CD4-positive, alpha-beta T cell treated with Interleukin-6 at 100 ng/mL for 8 hours (primary cell): ENCODE measurements at places on chromosomes 6 and 20.
A peak's percentile ranks its signal among the peaks of the same experiment; 100 is the strongest.

DNA sequence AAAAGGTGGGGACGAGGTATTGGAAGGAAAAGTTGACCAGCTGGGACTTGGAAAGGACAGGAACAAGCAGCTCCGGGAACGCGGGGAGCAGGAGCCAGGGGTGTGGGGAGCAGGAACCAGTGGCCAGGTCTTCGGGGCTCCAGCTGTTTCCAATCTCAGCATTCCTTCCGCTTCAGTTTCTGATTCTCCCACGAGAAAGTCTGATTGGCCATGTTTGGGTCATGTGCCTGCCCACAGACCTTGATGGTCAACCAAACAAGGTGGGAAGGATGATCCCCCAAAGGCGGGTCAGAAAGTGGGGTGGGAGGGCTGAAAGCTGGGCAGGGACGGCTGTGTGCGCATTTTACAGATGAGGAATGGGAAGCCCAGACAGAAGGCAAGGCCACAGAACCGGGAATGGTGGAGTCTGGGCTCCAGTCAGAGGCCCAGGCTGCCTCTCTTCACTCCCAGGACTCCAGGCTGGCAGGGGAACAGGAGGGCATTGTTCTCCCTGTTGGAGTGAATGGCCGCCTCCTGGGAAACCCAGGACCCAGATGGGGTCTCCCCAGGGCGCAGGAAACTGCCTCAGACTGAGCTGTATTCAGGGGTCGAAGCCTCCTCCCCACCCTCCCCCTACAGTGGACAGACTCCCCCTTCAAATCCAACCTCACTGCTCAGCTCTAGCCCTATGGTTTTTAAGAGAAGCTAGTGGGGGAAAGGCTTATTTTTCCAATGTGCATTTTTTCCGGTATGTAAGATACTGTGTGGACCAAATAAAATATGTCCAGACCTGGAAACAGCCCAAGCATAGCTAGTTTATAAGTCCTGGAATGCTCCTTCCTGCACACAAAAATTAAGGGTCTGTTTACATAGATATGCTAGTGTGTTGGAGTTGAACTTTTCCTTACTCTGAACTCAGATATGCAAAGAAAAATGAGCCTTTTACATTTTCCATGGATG lies 12.2 kb upstream of the PTGIS start:
- no peak for DNase-seq

DNA sequence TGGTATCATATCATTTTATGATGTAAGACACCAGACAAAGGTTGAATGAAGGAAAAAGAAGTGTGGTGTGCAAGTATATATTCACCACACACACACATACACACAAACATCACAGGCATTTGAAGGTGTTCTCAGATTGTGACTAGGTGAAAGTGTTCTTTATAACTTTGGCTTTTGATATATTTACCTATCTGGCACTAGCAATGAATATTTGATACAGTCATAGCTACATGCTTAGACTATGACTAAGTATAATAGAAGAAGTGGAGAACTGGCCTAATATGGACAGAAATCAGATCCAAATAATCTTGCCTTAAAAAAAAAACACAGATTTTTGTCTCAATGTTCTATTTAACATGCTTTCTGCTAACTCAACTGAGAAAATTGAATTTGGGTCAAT lies 809.9 kb downstream of the KIF16B start:
- no peak for DNase-seq

GRCh38 chr6:166361077-166361429 lies 18.7 kb upstream of the SFT2D1 start:
- no peak for DNase-seq

- DNase-seq: no peak
Measured at GRCh38 chr6:35018182-35018519, 123.0 kb downstream of the TCP11 start.

- DNase-seq: no peak
Measured at GRCh38 chr6:4801491-4802110, 25.4 kb downstream of the CDYL start.

GRCh38 chr6:32047084-32047478 lies 8.9 kb downstream of the CYP21A2 start:
- no peak for DNase-seq

GRCh38 chr6:34688956-34689355 lies 7.6 kb downstream of the ILRUN start:
- no peak for DNase-seq

GRCh38 chr20:58627212-58628072 lies 23.6 kb upstream of the STX16 start:
- peak; percentile 58 for DNase-seq

DNA sequence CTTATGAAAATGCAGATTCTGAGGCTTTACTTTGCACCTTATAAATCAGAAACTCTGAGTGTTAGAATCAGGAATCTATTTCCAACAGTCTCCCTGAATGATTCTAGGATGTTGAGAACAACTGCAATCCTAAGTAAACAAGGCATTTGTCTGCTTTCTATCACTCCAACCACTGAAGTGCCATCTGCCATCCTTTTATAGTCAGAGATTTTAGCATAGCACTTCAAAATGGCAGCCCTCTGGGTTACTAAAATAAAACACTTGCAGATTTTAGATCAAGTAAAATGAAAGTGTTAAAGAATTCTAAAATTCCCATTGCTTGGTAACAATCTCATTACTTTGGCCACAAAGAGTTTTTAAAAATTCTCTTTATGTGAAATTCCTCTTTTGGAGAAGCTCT lies 258.9 kb downstream of the CD109 start:
- DNase-seq: no peak

DNA sequence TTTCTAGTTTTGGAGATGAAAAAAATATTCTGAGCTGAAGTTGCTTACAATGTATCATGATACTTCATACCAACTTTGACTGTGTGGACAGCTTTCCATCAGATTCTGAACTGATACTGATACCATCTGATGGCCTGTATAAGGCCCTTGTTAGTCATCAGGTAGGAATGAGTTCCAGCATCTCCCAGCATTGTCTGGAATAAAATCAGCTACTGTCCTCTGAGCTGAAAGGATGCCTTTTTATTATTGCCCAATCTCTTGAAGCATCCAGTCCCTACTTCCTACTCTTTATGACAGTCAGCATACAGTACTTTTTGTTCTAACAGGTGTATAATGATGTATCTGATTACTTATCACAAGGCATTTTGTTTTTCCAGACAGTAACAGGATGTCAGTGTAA lies 70.6 kb upstream of the EYA4 start:
- no peak for DNase-seq

DNA sequence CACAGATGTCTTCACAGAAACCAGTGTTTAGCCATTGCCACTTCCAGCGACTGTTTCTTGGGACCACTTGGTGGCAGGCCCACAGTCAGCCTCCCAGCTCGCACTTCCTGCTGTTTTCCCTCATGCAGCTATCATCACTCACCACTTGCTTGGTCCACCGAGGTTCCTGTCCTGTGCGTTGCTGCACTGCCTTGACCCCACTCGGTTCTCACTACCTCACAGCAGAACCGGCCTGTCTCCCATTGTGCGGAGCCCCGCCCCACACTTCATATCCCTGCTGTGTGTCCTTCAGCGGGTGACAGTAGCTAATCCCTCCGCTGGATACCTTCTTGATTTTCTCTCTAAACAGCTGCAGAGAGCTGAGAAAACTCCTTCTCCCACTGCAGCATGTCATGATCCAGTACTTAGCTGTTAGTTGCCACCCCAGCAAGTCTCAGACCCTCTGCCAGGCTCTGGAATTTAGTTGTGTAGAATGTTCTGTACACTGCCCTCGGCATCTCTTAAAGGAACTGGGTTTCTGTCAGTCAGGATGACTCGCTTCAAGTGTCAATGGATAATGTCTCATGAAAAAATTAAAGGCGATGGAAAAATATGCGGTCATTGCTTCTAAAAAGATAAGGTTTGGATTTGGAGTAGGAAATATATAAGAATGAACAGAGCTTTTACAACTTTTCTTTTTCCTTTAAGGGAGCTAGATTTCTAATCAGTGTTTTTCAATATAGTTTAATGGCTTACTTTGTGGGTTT lies 208.0 kb downstream of the FARS2 start:
- DNase-seq: no peak

- DNase-seq: no peak
Measured at GRCh38 chr20:49030954-49031619, 15.0 kb upstream of the CSE1L start.

- no peak for DNase-seq
Measured at GRCh38 chr6:11890849-11891248, 112.2 kb upstream of the ADTRP start.

- DNase-seq: no peak
Measured at GRCh38 chr6:58073263-58073662, 755.8 kb downstream of the PRIM2 start.

DNA sequence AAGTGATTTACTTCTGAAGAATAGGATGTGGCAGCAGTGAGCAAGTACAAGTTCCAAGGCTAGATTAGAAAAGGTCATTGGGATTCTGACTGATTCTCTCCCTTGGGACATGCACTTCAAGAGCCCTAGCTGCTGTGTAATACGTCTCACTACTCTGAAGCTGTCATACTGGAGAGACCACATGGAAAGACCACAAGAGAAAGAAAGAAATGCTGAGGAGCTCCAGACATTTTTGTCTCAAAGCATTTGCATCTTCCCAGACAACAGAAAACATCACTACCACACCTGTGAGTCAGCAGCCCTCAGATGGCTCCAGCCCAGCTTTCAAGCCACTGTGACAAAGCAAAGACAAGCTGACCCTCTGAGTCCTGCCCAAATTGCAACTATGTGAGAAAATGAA lies 20.7 kb downstream of the TENT5A start:
- no peak for DNase-seq

DNA sequence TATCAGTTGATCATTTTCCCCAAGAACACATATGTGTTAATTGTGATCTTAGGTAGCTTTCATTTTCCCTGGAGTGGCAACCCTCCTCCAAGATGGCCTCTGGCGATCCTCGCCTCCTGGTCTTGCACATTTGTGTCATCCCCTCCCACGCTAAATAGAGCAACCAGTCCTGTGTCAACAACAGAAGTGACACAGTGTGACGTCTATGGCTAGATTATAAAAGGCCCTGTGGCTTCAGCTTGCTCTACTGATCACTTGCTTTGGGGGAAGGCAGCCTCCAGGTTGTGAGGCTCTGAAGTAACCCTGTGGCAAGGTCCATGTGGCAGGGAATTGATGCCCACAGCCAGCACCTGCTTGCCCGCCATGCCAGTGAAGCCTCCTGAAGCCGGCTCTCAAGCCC lies 30.6 kb upstream of the PPP1R14C start:
- no peak for DNase-seq
